Kidney capillary endothelial cell (primary cell): ENCODE measurements at places on chromosomes 5 and 9.
A peak's percentile ranks its signal among the peaks of the same experiment; 100 is the strongest.

DNA sequence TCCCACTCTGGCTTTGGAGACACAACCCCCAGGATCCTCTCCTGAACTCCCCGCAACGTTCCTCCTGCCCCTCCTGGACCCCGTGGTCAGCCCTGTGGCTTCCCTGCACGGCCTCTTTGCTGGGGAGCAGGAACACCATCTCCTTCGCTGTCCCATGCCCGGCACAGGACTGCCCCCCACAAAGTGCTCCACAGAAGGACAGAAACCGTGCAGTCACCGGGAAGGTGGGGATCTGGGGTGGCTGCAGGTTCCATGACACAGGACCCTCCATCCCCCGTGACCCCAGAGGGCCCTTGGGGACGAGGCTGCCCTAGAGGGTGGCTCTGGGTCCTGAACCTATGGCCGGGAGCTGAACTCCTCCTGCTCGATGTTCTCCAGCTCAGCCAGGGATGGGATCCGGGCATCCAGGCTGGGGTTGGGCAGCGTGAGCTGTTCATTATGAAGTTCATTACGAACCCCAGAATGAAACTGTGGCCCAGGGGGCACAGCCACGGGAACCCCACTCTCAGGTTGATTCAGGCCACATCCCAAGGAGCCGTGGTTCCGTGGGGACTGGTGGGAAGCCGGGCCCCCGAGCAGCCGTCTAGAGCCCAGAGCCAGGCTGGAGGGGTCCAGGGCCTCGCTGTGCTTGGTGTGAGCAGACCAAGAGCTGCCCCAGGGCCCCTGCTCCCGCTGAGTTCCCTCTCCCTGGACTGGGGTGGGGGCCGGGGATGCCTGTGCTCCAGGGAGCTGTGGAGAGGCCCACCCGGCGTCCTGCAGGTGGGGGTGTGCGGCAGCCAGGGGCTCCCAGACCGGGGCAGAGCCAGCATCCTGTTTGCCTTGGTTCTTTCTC, 684 bp upstream of the SLC6A19 start:
- DNase-seq = no peak

- DNase-seq = no peak
These were observed 29.7 kb downstream of the ACTBL2 start for GRCh38 chr5:57452885-57453284.

DNA sequence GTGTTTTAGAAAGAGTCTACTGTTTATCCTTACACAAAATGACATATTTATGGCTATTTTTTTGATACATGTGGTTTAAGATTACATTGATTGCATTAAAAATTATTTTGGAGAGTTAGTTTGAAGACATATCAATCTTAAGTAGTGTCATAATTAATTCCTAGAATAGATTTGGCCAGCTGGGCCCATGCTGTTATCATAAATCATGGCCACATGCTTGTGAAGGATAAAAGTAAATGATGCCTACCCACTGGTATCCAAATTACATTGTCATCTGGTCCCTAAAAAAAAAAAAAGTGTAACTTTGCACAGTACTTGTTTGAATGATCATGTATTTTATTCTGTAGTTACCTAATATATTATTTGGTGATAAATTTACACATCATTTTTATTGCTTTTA, 96.9 kb downstream of the PARP8 start:
- DNase-seq = no peak

DNA sequence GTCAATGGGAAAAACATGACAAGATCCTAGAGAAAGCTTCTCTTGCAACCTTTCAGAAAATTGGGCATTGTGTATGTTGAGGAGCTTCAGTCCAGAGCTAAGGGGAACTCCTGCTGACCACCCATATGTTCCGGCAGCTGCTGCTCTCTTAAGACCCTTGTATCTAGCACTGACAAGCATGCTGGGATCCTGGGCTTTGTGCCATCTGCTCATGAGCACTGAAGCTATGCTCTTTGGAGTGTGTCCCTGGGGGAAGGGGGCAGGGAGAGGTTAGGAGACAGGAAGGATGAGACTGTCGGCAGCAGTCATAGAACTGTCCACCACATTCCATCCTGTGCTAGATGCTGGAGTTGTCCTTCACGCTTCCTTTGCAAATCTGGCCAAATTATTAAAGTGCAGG, 109.3 kb downstream of the JAKMIP2 start:
- DNase-seq = no peak

GRCh38 chr5:149264439-149265067, 7.1 kb upstream of the AFAP1L1 start:
- DNase-seq = no peak

DNA sequence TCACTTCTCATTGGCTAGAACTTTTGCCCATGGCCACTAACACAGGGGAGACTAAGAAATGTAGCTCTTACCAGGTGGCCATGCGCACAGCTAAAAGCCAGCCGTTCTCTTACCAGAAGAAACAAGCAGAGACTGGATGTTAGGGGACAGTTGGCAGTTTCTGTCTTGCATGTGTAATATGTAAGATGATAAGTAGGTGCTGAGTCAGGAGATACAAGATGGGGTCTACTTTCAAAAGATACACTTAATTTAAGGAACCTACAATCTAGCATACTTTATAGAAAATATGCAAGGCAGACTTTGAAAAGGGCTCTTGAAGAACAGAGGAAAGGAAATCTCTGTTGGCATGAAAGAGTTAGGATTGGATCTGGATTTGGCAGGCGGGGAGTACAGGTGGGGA, 244.5 kb downstream of the ZSWIM6 start:
- DNase-seq = no peak

DNA sequence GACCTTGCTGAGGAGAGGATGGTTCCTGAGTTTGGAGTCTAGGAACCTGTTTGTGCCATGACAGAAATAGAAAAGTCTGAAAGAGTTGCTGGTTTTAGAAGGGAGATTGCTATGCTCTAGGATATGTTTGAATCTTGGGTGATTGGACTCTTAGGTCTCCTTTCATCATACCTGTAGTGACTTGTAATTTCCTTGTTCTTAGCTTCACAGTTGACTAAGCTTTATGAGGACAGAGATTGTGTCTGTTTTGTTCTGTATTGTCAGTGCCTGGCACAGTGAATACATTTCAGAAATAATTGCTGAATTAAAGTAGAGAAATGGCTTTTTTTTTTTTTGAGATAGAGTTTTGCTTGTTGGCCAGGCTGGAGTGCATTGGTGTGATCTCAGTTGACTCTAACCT, 31.5 kb downstream of the GAPVD1 start:
- no peak for DNase-seq

DNA sequence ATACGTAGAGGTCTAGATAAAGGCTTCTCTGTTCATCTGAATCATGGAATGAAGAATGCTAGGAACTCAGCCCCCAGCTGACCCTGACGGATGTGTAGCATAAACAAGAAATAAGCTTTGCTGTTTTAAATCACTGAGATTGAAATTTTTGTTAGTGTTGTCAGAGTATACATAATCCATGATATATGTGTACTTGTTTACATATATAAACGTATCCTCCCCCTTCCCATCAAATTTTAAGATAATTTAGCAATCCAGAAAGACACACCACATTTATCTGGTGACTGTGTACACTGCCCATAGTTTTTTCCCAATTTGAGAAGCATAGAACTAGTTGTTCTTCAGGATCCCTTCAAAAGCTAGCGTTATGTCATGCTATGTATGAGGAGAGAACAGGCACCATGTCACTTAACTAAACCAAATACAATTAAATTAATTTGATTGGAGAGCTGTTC, 80.8 kb upstream of the OSMR start:
- no peak for DNase-seq

DNA sequence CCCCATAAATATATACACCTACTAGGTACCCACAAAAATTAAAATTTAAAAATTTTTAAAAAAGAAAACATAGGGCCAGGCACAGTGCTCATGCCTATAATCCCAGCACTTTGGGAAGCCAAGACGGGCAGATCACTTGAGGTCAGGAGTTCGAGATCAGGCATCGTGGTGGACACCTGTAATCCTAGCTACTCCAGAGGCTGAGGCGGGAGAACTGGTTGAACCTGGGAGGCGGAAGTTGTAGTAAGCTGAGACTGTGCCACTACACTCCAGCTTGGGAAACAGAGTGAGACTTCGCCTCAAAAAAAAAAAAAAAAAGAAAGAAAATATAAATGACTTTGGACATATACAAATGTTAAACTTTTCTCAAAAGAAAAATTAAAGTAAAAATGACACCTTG, 33.3 kb upstream of the RNF38 start:
- no peak for DNase-seq

DNA sequence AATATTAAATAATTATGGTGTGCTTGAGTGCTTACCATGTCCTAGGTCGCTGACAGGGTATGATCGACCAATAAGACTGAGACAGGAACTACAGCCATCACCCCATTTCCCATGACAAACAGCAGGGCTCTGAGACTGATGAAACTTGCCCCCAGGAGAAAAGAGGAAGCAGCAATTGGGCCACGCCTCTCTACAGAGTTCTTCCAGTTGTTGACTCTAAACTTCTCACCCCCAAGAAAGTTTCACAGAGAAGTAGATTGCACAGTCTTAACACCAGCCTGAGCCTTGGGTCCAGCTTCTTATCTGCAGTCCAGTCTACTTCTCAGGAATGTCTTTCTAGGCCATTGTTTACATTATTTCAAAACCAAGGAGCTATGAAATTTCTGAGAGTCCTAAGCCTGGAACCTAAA, 182.2 kb upstream of the ANKRD55 start:
- DNase-seq = no peak

DNA sequence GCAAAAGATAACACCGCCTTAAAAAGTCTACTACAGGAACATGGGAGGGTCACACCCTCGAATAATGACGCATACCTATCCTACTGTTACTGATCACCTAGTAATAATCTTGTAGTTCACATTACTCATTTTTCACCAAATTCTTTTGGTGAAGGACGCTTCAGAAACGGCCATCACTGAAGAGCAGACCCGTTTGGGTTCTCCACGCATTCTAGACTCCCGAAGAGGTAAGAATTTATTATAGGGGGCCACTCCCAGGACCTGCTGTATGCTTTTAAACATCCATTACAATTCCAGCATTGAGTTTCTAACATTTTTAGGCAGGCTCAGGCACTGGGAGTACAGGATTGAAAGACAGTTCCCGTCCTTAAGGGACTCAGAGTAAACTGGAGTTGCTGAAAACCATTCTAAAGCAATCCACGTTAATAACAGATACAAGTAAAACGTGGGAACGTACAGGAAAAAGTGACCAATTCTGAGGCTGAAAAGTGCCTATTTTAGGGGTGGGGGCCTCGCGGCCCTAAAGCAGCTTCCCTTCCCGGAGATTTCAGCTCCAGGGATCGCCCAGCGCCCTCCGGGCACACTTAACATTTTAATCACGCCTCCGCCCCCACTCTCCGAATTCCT, at the start of gene FER:
Gene FER (plus strand): TSS at position 124 of the 627 bp plus-strand sequence. CDS start 50,286 bp downstream, outside the sequence.
- peak; percentile 44 for DNase-seq

DNA sequence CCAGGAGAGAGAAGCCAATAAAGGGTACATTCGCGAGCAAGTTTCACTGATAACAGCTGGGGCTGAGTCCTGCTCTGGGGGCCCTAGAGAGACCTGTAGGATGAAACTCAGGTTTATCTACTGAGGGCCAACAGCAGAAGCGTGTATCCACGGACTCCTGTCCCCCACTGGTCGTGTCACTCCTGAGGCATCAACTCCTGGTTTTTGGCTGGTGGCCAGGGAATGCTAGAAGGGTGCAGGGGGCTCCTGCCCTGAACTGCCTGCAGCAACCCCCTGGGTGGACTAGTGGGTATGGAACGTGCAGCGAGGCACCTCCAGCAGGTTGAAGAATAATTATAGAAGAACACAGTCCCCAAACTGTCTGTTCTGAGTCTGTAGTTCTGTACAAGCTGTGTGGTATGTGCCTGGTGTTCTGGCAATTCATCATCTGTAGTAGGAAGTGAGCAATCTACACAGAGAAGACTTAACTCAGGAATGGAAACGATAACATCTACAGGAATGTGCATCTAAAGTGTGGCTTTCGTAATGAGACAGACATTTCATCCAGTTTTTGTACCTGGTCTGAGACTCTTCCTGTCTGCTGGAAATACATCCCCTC, 64.5 kb upstream of the GNA14 start:
- peak; percentile 92 for DNase-seq

DNA sequence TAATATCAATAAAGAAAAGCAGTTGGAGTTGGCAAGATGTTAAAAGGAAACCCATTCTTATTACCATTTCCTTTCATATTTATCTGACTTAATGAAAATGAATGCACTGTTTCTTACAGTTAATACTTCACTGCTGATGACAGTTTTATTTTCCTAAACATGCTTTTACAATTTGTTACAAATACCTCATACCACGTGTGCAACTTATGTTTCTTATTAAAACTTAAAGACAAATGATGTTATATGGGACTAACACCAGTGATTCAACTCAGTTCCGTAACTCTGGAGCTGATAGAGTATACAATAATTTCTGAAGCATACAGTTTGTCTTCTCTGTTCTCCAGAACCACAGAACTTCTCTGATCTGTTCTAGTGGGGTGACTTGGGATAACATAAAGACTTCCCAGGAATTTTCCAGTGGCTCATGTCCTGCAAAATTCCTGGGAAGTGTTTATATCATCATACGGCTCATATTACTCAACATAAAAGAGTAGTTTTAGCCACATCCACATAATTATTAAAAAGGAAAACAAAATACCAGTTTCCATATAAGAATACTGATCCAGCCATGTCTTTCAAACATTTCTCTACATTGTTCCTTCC, 1259.0 kb upstream of the C9orf72 start:
- no peak for DNase-seq

GRCh38 chr5:120442694-120443093, 21.4 kb upstream of the PRR16 start:
- no peak for DNase-seq

DNA sequence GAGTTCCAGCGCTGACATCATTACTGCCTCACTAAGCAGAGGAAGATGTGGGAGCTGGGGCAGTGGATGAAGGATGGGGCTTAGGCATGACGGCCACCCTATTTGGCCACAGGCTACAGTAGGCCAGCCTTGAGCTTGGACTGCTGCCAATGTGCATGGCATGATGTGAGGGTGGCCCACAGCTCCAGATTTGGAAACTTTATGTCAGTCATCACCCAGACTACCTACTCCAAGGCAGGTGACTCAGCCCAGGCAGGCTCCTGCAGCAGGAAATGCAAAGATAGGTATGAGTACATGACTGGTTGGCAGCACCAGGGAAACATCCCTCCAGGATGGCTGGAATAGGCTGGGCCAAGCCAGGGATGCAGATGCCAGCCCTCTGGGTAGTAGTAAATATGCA, 303.6 kb downstream of the SPOCK1 start:
- no peak for DNase-seq

DNA sequence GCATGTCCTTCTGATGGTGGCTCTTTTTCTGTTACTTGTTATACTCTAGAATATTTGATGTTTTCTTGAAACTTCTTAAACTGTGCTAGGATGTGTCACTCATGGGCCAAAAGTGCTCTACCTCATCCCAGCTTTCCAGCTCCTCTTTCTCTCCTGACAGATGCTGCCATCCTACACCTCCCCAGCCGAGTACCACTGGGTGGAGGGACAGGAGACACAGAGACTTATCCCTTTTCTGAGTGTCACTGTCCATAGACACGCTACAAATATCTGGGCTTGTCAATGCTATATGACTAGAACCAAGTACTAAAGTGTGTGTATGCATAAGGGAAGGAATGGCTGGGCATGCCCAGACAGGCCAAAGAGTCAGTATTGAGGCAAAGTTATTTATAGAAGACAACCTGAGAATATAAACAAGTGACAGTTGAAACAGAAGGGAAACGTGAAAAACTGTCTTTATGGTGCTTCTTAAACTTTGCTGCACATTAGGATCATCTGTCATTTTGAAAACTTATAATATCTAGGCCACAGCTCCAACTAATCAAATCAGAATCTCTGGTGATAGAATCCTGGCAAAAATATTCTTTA, 188.0 kb downstream of the CARTPT start:
- no peak for DNase-seq
